ENCODE measurements at places on chromosomes 1 and 21.

DNA sequence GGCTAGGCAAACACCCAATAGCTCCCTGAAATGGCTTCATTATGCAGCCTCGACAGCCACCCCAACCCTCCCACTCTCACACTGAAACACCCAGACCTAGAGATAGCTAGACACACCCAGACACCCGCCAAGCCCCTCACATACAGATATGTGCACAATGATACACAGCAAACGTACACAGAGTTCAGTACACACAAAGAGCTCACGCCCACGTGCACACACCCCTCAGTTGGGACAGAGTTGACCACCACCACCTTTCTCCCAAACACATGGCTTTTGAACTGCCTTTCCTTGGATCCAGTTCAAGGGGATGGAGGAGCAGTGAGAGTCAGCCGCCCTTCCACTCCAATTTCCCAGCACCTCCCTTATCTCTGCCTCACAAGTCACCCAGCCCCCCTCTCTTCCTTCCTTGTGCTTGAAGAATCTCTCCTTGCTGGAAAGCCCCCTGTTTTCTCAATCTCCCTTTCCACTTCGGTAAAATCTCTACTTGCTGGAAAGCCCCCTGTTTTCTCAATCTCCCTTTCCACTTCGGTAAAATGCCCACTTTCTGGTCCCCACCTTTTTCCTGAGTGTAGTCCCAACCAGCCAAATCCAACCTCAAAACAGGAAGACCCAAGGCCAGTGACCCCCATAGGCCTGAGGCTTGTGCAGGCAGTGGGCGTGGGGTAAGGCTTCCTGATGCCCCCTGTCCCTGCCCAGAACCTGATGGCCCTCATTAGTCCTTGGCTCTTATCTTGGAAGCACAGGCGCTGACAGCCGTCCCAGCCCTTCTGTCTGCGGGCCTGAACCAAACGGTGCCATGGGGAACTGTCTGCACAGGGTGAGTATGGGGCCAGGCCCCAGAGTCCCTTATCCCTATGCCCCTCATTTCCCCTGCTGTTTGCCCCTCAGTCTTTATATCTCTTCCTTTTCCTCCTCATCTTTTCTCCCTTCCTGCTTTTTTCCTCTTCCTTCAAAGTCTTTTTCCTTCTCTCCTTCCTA lies at the start of gene ACKR1:
ACKR1 (plus strand) TSS at position 715 of the 981 bp plus-strand sequence; CDS start at position 800, 85 bp downstream.
- DNase-seq: no peak

GRCh38 chr21:25453524-25453923 lies 153.8 kb downstream of the MRPL39 start:
- DNase-seq: no peak

GRCh38 chr1:245692318-245692717 lies 537.5 kb downstream of the KIF26B start:
- DNase-seq: no peak

DNA sequence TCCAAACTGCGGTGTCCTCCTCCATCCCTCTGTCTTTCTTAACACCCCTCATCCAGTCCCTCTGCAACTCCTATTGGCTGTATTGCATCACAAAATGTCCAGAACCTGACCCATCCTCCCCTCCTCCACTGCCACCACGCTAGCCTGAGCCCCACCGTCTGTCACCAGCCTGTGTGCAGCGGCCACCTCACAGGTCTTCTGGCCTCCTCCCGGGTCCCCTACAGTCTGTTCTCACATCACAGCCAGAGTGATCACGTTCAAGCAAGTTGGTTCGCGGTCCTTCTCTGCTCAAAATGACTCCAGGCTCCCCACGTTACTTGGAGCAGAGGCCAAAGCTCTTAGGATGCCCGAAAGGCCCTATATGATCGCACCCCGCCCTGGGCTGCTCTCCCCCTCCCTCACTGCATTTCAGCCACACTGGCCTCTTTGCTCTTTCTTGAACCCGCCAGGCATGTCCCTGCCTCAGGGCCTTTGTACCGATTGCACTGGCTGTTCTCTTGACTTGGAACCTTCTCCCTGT lies 2.4 kb upstream of the PADI4 start:
- no peak for DNase-seq

DNA sequence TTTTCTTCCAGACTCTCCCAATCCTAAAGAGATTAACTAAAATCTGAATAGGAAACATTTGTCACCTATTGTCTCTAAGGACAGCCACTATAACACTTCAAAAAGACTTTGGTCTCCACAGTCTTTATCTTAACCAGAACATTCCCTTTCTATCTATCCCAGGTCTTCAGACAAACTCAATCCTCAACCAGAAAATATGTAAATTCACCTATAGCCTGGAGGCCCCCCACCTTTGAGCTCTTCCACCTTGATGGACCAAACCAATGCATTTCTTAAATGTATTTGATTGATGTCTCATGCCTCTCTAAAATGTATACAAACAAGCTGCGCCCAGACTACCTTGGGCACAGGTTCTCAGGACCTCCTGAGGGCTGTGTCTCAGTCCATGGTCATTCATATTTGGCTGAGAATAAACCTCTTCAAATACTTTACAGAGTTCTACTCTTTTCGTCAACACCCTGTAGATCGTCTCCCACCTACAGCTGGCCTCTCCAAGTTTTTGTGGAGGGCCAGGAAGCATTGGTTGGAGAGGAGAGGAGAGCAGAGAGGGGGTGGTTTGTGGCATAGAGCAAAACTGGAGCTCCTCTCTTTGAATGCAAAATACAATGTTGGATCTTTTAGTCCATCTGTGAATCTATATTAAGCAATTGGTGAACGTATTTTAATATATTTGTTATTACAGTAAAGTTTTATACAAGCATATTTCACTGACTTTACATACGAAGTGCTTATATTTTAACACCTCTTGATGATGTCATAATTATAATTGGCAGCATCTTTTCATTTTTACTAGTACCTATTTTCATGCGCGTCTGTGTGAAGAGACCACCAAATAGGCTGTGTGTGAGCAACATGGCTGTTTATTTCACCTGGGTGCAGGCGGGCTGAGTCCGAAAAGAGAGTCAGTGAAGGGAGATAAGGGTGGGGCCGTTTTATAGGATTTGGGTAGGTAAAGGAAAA lies 230.7 kb upstream of the DUSP10 start:
- no peak for DNase-seq

DNA sequence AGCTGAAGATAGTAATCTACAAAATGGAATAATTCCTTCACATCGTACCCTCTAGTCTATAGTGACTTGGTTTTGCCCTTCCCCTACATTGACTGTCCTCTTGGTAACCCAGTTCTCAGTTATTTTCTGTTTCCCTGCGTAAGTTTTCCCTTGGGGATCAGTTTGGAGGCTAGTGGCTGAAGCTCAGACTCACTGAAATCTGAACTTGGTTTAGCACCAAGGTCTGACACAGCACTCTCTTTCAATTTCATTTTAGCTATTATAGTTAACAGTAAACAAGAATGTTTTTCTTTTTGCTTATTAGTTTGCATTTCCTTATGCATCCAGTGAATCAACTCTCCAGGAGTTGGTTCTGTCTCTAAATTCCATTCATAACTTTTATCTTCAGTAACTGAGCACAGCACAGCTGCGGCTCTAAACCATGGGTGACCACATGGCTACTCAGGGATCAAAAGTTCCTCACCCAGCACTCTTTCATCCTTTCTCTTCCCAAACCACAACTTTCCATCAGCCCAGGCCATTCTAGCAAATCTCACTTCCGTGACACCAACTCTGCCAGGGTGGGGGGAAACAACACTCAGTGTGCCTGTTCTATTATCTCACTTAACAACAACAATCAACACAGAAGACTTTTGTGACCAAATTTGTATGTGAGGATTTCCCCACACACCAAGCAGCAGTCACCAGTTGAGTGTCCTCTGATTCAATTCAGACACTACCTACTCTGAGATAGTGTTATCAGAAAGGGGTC lies 17.6 kb upstream of the IFI6 start:
- no peak for DNase-seq

- DNase-seq: no peak
Measured at GRCh38 chr1:72915581-72915980, 633.2 kb upstream of the NEGR1 start.

DNA sequence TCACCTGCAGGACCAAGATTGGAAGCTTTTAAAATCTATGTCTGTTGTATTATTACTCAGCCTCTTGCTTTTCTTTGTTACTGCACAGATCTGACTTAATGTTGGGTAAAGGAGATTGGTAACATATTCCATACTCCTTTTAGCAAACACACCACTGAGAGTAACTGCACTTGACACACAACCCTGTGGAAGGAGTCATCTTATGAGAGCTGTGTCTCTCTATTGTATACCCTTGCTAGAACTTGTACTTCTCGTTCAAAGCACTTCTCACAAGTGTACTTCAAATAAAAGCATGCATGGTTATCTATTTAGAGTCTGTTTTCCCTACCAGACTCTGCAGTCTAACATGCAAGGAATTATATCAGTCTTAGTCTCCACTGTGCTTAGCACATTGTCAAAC lies 813.4 kb downstream of the ADGRL2 start:
- no peak for DNase-seq

DNA sequence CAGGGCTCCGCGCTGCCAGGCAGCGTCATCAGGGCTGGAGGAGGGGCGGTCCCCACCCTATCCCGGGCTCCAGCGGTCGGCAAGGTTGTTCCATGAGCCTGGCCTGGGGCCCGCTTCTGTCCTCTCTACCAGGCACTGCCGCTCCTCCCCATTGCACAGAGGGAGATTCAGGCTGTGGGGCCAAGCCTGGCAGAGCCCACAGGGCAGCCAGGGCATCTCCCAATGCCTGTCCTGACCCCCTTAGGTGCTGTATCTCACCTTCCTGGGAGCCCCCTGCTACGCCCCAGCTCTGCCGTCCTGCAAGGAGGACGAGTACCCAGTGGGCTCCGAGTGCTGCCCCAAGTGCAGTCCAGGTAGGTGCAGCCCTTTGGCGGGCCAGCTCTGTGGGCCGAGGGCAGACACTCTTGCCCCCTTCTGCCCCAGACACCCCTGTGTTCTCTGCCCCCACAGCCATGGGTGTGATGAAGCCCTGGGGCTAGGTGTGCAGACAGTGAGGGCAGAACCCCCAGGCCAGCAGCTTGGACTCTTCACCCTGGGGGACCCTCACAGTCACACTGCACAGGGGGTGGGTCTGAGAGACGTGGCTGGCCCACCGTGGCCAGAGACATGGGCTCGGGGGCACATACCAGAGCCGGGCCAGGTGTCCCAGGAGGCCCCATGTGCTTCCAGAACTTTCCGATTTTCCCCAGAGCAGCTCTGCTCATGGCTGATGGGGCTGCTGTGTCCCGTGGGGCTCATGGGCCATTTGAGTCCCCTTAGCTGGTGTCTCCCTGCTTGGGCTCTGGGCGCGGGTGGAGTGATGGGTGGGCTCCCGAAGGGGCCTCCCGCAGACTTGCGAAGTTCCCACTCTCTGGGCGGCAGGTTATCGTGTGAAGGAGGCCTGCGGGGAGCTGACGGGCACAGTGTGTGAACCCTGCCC lies 1.6 kb downstream of the TNFRSF14 start:
- no peak for DNase-seq

DNA sequence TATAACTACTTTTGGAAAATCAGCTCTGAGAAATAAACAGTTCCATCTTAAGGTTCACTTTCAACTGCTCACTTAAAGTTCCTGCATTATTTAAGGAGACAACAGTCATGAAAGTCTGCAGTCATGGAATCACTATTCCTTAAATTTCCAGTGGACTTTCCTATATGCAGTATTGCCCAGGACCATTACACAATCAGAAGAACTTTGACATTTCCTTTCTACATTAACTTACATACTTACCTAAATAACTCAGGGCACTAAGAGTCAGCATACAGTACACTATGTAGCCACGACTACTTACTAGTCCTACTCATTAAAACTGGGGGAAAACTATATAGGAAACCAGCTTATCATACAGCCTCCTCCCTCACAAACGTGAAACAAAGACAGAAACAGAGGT lies 220.1 kb downstream of the SLC45A1 start:
- no peak for DNase-seq

DNA sequence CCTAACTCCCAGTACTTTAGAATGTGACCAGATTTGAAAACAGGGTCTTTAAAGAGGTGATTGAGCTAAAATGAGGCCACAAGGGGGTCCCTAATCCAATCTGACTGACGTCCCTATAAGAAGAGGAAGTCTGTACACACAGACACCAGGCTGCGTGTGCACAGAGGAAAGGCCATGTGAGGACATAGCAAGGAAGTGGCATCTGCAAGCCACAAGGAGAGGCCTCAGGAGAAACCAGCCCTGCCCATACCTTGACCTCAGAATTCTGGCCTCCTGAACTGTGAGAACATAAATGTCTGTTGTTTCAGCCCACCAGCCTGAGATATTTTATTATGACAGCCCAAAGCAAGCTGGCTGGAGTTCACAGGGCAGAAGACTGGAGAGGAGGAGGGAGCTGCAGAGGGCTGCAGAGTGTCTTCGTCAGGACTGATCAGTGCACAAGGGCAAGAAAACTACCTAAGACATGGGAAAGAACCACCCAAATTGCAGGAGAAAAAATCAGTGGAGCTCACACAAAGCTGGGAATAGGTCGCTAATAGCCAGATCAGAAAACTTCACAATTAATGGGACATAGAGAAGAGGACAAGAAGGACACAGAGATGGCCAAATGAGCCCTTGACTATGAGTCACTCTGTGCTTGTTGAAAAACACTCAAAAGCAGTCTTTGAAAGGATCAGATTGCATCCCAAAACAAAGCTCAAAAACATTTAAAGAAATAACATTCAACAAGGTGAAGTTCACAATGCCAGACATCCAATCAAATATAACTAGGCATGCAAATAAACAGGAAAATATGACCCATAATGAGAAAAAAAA lies 14.1 kb upstream of the WNT9A start:
- DNase-seq: no peak

Data from stimulated activated CD8-positive, alpha-beta memory T cell treated with anti-CD3 and anti-CD28 coated beads, Interleukin-4, amount 100 ng/mL, for 1 hour (primary cell).